ENCODE measurements at places on chromosomes 5 and 9. TPM values are rescaled to one million over a fixed set of nuclear protein-coding genes. Genes with fewer than 3 reads are reported as not detected.

The EQTN gene
- not detected for total RNA-seq

The SLC34A1 gene
- total RNA-seq = not detected

The SHROOM1 gene
- total RNA-seq = 5.7 TPM

The FKTN gene
- total RNA-seq = 13.4 TPM

Measured in H1 (cell line).